ENCODE measurements at places on chromosomes 4 and X.

- no peak for DNase-seq
Measured at GRCh38 chr4:94304365-94304971, 38.2 kb downstream of the HPGDS start.

DNA sequence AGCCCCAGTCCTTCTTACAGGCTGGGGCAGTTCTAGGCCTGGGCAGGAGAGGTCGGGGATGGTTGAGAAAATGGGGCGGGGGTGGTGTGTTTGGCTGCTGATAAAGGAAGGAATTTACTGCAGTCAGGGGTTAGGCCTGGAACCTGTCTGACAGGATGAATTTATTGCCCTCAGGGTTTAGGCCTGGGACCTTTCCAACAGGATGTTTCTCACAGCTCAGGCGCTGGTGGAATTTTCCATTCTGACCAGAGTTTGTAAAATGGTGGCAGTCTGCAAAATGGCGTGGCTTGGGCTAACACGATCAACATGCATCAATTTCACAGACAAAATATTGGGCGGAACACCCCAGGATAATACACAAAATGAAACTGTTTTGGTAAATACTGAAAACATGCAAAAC, 83.5 kb upstream of the SPIN4 start:
- no peak for DNase-seq

- DNase-seq = no peak
Measured at GRCh38 chr4:176084769-176085168, 19.1 kb downstream of the WDR17 start.

DNA sequence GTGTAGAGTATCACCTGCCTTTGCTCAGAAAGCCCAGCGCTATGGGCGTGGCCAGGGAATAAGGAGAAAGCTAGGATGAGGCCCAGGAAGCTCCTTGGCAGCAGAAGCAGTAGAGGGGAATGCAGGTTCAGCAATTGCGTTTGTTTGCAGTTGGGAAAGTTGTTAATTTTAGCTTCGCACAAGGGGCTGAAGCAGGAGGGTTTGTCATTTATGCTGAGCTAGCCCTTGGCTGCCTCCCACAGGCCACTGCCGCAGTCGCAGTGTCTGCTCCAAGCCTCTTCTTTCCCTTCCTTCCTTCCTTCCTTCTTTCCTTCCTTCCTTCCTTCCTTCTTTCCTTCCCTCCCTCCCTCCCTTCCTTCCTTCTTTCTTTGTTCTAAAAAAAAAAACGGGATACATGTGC, 21.5 kb downstream of the FRMPD3 start:
- no peak for DNase-seq

GRCh38 chr4:146343199-146343598, 128.9 kb downstream of the REELD1 start:
- no peak for DNase-seq

GRCh38 chr4:46506876-46507275, 116.9 kb upstream of the GABRA2 start:
- DNase-seq = no peak

DNA sequence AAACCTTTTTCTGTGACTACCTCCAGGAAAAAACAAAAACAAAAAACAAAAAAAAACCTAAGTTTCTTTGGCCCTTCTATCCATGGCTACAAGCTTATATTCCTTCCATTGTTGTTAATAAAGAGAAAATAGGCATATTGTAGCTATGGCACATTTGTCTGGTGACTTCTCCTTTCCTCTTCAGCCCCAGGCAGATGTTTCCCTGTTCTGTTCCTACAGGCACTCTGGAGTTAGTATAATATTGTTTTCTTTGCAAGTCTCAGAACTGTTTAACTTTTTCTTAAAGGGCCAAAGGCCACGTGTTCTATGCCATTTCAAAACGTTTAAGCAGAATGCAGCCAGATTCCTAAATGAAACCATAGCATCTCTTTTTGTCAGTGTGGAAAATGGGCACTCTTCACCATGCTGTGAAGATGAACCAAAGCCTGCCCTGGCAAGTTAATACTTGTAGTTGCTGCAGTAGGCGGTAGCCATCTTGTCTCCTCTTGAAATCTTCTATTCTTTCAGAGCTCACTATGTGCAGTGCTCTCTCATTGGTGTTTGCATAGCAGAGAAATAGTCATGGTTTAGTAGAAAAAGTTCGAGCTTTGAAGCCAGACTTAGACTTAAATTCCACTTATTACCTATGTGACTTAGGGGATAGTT, 44.8 kb upstream of the MTMR1 start:
- DNase-seq = no peak

GRCh38 chr4:186296481-186296880, 30.5 kb downstream of the F11 start:
- no peak for DNase-seq

DNA sequence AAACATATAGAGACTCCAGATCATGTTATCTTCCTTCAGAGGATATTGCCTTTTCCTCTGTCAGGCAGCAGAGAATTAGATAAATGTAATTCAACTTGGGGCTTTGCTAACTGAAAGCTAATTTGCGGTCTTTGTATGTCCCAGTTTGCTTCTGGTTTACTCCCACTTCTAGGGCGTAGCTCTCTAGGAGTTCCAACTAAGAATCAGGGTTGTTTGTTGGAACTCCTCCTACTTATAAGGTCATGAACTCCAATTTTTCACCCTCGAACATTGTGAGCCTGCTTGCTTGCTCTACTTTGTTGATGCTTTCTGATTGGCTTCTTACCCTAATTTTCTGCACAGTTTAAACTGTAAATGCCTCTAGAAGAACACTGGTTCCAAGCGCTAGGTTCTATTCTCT, 66.1 kb downstream of the FMR1NB start:
- no peak for DNase-seq

DNA sequence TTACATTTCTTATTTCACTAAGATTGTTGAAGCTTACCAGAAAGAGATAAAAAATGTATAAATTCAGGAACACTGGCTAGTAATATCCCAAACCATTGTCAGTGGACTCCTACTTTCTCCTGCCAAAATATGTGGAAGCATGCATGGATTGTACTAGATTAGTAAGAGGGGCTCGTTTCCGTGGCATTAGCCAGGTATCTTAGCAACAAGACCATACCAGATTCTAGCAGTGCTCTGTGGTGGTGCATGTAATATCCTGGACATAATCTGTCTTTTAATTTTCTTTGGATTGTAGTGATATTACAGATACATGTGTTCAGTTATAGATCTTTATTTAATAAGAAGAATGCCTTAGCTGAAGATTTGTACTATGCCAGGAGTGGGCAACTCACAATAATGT, 371.9 kb upstream of the PITX2 start:
- DNase-seq = no peak

DNA sequence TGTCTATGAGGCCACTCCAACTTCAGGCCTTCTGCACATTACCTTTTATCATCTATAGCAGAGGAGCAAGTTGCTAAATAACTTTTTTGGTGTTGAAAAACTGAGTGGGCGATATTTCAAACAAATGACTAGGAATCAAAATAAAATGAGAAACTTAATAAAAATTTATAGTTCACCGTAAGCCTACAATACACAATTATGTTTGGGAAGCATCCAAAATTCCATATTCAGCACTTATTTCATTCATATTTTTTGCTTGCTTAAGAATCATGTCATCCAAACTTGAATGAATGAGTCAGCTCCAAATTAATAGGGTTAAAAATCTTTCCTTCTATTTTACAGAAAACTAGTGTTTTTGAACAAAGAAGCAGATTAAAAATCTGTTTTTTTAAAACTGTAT, 119.1 kb downstream of the SH3RF1 start:
- DNase-seq = no peak

DNA sequence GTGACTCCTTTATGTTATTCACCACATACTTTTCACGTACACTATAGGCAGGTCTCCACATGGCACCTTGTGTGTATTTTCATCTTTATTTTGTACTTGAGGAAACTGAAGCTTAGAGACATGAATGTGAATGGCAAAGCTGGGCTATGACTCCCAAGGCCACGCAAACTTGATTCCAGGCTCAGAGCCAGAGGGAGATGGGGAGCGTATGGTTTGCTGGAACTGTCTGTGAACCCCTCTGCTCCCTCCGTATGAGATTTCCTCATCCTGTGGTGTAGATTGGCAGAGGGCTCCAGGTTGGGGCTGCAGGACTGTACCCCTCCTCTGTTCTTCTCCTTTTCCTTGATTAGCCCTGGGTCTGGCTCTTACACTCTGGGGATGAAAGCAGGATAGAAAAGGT, 16.1 kb upstream of the STARD8 start:
- no peak for DNase-seq

GRCh38 chr4:103152381-103152780, 45.8 kb downstream of the CENPE start:
- no peak for DNase-seq

GRCh38 chr4:8241895-8242696, 27.5 kb upstream of the HTRA3 start:
- peak; percentile 82 for DNase-seq
